ENCODE measurements at places on chromosomes 4 and X. TPM values are rescaled to one million over a fixed set of nuclear protein-coding genes. Genes with fewer than 3 reads are reported as not detected.

SNX12 gene
- 50.8 TPM for total RNA-seq

RAB9B gene
- 0.51 TPM for total RNA-seq

SCD5 gene
- 3.3 TPM for total RNA-seq

ARHGAP4 gene
- 16.7 TPM for total RNA-seq

FAM9B gene
- not detected for total RNA-seq

TASL gene
- not detected for total RNA-seq

RAI2 gene
- under 0.01 TPM for total RNA-seq

ABCG2 gene
- total RNA-seq, result 1.1 TPM

SSX4B gene
- total RNA-seq, result not detected

HCFC1 gene
- 86.0 TPM for total RNA-seq

USP17L12 gene
- total RNA-seq, result not detected

PPID gene
- total RNA-seq, result 15.6 TPM

SYN1 gene
- total RNA-seq, result 1.6 TPM

CPEB2 gene
- total RNA-seq, result 7.0 TPM

FDCSP gene
- total RNA-seq, result not detected

CDS1 gene
- total RNA-seq, result 2.3 TPM

PRR32 gene
- total RNA-seq, result not detected

UGT8 gene
- 7.2 TPM for total RNA-seq

FRAS1 gene
- 32.2 TPM for total RNA-seq
